T follicular helper cell (primary cell): ENCODE measurements at places on chromosomes 11 and 22.

GRCh38 chr22:26430600-26430999, 1.5 kb downstream of the ASPHD2 start:
- no peak for DNase-seq

DNA sequence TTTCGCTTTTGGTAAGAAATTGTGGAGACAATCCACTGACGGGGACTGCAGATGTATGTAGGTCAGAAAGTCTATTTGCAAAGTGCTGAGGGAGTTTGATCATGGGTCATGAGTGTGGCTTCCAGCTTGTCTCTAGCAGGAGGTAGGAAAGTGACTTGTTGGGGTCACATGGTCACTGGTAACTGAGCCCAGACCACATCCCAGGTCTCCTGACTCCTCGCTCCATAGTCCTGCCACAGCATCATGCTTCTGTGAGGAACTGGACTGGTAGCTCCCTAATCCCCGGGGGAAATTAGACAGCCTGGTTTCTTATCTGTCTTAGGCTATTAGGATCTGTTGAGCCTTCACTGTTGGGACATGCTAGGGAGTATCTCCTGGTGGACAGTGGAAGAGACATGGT, 142.1 kb downstream of the MYO18B start:
- no peak for DNase-seq

- no peak for DNase-seq
These were observed 33.5 kb upstream of the BAIAP2L2 start for GRCh38 chr22:38144025-38144405.

GRCh38 chr22:27315833-27316232, 485.7 kb downstream of the MN1 start:
- no peak for DNase-seq

DNA sequence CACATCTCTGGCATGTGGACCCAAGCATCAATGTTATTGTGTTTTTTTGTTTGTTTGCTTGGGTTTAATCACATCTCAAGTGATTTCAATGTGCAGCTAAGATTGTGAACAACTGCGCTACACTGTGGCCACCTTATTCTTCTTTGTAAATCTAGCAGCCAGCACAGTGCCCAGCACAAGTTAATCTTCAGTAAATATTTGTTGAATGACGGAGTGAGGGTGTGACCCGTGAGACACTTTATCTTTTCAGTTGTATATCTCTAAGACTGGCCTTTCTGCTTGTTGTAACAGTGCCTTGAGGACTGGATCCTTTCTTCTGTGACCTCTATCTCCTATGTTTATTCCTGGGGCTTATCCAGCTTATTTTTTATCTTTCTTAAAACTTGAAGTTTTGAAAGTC, 21.4 kb upstream of the AMOTL1 start:
- no peak for DNase-seq

- no peak for DNase-seq
These were observed 6.4 kb upstream of the TTLL8 start for GRCh38 chr22:50064453-50064852.

DNA sequence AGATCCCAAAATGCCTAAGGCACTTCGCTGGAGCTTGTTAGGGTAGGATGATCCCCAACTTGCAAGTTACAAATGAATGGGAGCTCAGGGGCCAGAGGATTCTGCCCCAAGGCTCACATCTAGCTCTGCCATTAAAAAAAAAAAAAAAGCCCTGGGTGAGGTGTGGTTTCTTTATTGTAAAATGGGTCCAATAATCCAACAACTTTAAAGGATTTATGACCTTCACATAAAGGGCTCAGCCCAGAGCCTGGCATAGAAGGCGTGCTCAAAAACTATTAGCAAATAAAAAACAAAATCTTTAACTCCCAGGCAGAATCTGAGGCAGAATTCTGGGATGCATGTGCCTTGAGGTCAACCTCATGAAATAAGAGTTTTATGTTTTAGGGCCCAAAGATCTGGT, 42.5 kb downstream of the WT1 start:
- no peak for DNase-seq
